Activated CD8-positive, alpha-beta memory T cell treated with anti-CD3 and anti-CD28 coated beads, Interleukin-2, amount 10 ng/mL, durations not matched to agents 7 days and 5 days (primary cell): ENCODE measurements at places on chromosomes 13 and 19.

DNA sequence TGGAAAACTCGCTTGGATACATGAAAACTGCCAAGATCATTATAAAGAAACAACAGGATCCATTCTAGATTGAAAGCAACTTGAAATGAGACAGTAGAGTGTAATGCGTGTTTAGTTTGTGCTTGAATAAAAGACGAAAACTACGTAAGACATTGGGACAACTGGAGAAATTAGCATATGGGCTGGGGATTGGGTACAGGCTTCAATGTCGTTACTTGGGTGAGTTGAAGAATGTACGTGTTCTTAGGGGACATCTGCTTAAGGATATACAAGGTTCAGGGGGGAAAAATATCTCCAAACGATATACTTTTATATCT is 471 bp upstream of the ERVK3-1 start:
- no peak for DNase-seq

DNA sequence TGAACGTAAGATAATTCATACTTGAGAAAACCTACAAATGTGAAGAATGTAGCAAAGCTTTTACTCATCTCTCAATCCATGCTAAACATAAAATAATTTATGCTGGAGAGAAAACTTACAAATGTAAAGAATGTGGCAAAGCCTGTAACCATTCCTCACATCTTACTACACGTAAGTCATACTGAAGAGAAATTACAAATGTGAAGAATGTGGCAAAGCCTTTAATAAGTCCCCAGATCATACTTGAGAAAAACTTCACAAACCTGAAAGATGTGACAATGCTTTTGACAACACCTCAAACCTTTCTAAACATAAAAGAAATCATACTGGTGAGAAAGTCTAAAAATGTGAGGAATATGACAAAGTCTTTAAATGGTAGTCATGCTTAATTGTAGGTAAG is 89.4 kb downstream of the ZNF675 start:
- DNase-seq = no peak

DNA sequence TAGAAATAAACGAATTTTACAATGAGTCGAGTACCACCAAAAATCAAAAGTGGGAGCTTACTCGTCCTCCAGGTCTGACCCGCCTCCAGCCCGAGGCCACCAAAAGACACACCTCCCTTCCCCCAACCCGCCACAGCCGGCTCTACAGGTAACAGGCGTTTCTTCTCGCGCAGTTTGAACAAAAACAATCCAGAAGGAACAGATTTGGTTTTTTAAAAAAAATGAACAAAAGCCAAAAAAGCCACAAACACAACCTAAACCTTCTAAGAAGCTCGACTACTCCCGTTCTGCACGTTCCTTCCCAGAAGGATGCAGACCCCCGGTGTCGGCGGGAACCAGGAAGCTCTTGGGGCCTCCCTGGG is 671 bp downstream of the ZDHHC20 start:
- DNase-seq = peak; percentile 78

DNA sequence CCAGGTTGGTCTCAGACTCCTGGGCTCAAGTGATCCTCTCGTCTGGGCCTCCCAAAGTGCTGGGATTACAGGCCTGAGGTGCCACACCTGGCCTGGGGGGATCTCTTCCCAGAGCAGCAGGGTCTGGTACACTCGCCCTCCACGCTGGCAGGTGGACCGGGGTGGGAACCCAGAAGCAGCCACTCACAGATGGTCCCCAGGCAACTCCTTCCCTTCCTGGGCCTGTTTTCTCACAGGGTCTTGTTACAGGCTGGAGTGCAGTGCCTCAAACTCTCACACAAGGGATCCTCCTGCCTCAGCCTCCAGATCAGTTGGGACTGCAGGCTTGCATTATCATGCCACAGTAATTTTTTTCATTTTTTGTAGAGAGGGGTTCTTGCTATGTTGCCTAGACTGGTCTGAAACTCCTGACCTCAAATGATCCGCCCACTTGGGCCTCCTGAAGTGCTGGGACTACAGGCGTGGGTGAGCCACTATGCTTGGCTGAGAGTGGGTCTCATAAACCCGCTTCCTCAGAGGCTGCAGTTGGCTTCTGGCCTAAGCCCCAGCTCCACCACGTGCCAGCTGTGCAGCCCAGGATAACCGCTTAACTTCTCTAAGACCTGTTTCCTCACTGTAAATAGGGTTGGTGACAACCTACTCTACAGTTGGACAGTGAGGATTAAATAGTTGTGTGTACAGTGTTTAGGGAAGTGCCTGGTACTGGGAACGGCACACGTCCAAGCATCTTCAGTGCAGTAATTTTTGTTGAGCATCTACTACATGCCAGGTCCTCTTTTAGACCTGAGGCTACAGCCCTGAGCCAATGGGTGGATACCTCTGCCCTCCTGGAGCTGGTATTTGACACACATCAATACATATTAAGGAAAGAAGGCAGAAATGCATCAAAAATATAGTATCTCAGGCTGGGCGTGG is 871 bp upstream of the CCER2 start:
- no peak for DNase-seq

DNA sequence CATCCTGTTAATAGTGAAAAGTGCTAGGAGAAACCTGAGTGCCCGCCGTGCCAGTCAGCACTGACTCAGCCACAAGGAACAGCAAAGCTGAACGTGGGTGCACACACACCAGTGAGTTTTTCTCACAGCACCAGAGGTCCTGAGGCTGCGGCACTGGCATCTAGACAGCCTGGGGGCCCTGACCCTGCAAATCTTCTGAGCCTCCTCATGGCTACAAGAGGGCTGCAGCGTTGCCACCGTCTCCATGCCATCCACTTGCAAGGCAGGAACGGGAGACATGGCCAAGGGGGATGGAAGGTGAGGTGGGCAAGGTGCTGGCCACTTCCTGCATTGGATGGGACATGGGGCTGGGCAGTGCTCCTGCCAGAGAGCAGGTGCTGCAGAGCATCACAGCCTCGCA is 211.2 kb upstream of the SOX1 start:
- DNase-seq = no peak
